ENCODE measurements at places on chromosomes 2 and 18.

DNA sequence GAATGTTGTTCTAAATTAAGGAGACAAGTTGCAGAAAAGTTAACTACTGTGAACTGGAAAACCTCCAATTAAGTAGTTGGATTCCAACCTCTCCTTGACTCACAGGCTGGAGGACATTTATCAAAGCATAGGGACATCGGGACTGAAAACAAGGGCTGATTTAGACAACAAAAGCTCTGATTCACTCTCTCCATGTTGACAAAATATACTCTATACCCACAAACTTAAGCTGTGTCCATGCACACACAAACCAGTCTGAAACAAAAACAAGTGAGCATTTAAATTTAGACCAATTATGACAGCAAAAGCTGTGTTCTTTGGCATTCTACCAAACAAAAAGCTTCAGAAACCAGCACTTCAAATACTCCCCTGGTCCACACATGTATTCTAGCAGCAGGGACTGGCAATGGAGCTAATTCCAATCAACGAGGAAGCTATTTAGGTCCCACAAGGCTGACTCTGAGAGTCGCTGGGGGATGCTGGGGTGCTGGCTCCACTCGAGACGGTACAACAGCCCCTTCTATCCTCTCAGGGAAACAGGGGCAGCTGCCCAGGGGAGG lies 71.4 kb downstream of the NXPH2 start:
- DNase-seq, result peak; percentile 49

GRCh38 chr2:191038741-191039140 lies 24.8 kb upstream of the STAT1 start:
- no peak for DNase-seq

DNA sequence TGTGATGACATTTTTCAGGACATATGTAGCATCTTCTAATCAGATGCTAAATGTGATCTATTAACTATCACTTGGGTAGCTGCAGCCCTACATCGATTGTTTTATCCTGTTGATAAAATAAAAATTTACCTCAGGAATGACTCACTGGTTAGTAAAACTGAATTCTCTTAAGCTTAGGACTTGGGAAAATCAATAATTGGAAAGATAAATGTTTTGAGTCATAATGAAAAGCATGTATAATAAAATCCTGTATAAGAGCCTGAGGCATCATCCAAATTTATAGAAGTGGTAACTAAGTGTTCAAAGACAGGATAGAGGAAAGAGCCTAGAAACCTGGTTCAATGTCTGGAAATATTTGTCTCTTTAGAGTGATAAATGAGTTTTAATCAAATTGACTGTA lies 168.1 kb upstream of the VWC2L start:
- no peak for DNase-seq

DNA sequence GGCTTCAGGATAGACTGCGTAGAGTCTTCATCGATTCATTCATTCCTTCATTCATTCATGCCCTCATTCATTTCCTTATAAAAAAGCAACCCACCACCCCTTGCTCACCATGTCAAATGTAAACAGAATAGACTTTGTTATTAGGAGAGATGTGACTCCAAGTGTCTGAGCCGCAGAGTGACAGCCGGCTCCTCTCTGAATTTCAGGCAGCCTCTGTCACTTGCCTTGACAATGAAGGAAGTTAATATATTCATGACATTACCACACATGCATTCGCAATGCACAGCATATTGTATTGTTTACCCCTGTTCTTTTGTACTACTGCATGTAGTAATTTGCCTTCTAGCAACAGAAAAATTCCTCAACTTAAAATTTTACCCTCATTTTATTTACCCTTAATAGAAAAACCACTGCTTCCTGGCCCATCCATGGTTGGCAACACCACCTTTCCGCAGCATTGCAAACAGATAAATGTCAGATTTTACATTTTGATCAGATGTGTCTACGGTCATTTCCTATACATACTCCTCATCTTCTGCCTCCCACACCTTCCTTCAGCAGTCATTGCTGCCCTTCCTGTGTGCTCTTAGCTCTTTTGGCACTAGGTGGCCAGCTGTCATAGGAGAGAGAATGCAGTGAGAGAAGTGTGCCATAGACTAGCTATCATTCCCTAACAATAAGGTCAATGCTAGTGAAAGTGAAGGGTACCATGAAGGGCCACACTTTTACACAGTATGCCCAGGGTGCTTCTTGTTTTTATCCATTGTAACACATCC lies 1090.8 kb downstream of the BCL11A start:
- no peak for DNase-seq

- DNase-seq, result no peak
Observed at GRCh38 chr2:240109386-240109785, 26.7 kb downstream of the COPS9 start.

- DNase-seq, result no peak
Observed at GRCh38 chr2:191666226-191666625, 11.7 kb upstream of the NABP1 start.

Measured in AG10803 (cell line).